ENCODE measurements at places on chromosomes 5 and 9. TPM values are rescaled to one million over a fixed set of nuclear protein-coding genes. Genes with fewer than 3 reads are reported as not detected.

FOXD4L5 gene
- not detected for total RNA-seq

ZBED3 gene
- 6.5 TPM for total RNA-seq

ROR2 gene
- 0.92 TPM for total RNA-seq

IL5 gene
- total RNA-seq = not detected

TMEM171 gene
- total RNA-seq = not detected

SYK gene
- total RNA-seq = 4.2 TPM

PCDHGC3 gene
- 22.5 TPM for total RNA-seq

SH3TC2 gene
- 14.6 TPM for total RNA-seq
